ENCODE measurements at places on chromosomes 7 and 10. TPM values are rescaled to one million over a fixed set of nuclear protein-coding genes. Genes with fewer than 3 reads are reported as not detected.
A peak's percentile ranks its signal among the peaks of the same experiment; 100 is the strongest.

Gene SEMA3A
- 0.32 TPM for total RNA-seq

Gene KLF14
- 0.09 TPM for total RNA-seq

DNA sequence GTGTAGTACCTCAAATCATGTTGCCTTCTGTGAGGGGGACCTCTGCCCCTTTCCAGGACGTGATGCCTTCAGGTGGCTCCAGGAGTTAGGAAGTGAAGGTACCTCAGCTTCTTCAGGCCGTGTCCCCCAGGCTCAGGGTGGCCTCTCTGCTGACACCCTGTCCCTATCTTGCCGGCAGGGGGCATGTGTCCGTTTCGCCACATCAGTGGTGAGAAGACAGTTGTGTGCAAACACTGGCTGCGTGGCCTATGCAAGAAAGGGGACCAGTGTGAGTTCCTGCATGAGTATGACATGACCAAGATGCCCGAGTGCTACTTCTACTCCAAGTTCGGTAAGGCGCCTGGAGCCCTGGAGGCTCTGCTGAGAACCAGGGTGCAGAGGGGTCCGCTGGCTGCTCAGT lies 9.2 kb downstream of the CPSF4 start:
- DNase-seq, result no peak
- H3K4me1 ChIP-seq, result no peaks in the 10 kb centered on the region
- H3K27ac ChIP-seq, result no peak overlapping the region
- no peak overlapping the region for H3K4me3 ChIP-seq
- H3K36me3 ChIP-seq, result peaks cover 35% of the 10 kb centered on the region
- no peaks in the 10 kb centered on the region for H3K27me3 ChIP-seq

DNA sequence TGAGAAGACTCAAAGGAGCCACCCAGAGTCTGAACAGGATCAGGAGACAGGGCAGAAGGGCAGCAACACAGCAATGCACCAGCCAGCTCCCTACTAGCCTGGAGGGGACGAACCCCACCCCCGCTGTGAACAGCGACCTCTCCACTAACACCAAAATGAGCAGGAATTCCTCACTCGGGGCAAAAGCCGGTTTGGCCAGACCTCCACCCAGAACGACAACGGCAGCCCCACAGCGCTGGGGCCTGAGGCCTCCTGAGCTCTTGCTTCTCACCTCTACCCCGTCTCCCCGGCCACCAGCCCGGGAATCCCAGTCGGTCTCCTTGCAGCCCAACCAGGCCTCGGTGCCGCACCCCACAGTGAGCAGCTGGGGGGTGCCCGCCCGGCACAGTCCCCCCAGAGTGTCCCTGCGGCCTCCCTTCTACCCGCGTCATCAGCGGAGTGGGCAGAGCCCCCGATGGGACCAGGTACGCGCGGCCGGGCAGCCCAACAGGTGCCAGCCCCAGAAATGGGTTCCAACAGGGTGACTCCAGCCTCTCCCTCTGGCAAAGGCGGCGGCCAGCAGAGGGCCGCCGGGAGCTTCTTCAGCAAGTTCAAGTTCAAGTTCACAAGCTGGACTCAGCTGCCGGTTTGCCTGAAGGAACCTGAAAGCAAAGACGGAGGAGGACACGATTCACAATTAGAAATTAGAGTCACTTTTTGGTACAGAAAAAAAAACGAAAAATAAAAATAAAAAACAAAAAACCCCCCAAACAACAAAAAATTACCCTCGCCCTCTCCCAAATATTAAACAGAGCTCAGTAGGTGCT lies 129.0 kb downstream of the MARCHF5 start:
- DNase-seq, result peak; percentile 42
- H3K27ac ChIP-seq, result no peak overlapping the region
- no peaks in the 10 kb centered on the region for H3K36me3 ChIP-seq
- H3K4me1 ChIP-seq, result no peaks in the 10 kb centered on the region

DNA sequence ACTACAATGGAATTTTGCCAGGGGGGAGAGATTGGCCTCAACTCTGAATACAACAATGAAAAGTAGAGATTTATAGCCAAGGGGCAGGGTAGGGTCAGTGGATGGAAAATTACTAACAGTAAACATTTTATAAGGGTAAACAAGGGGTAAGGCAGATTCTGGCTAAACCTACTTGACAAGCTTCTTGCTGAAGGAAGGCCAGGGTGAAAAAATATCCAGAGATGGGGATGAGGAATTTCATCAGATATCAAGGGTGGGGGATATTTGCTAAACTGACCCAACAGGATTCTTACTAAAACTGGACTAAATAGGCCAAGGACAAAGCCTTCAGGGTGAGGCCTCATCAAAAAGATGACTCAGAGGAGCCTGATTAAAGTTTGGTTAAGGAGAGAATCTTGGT lies 156.3 kb downstream of the RTKN2 start:
- H3K4me1 ChIP-seq, result peaks cover 6% of the 10 kb centered on the region
- no peaks in the 10 kb centered on the region for H3K27me3 ChIP-seq
- H3K36me3 ChIP-seq, result no peaks in the 10 kb centered on the region
- DNase-seq, result no peak
- H3K27ac ChIP-seq, result no peak overlapping the region
- H3K4me3 ChIP-seq, result no peak overlapping the region

Gene OR2A42
- not detected for total RNA-seq

Gene KIAA1549
- total RNA-seq, result 2.0 TPM

- H3K4me1 ChIP-seq, result no peaks in the 10 kb centered on the region
- H3K4me3 ChIP-seq, result no peak overlapping the region
- DNase-seq, result no peak
- H3K36me3 ChIP-seq, result peaks cover 7% of the 10 kb centered on the region
Measured at GRCh38 chr7:139772873-139773272, 4.9 kb downstream of the HIPK2 start.

Gene SPDYE9
- not detected for total RNA-seq

GRCh38 chr10:8487346-8487745 lies 432.9 kb downstream of the GATA3 start:
- H3K27me3 ChIP-seq, result no peaks in the 10 kb centered on the region
- no peak overlapping the region for H3K4me3 ChIP-seq
- no peaks in the 10 kb centered on the region for H3K4me1 ChIP-seq
- H3K27ac ChIP-seq, result no peak overlapping the region
- DNase-seq, result no peak

DNA sequence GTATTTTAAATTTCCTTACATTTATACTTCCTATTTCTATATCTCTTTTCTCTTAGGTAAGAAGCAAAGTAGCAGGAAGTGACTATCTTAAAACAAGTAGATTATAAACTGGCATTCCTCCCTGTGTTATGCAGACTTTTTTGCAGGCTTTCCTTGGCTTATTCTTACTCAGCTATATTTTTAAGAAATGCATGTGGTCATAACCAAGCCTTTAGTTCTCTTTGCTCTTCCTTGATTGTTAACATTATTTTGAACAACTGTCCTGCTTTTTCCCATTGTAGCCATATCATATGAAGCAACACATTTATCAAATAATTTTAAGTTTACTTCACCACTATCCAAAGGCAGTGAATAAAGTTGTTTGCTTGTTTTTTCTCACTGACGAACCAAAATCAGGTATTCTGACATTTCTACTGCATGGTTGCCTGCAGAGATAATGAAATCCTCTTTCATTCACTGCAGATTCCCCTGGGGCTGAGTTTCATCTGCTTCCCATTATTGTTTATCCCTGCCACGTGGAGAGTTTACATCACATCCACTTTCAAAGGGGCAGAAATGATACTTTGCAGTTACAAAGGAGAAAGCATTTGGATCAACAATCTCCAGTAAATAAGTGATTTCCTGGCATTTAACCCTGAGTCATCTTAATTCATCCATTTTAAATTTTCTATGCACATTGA lies 389.9 kb upstream of the SEMA3C start:
- DNase-seq, result no peak
- no peaks in the 10 kb centered on the region for H3K36me3 ChIP-seq
- H3K27ac ChIP-seq, result no peak overlapping the region
- no peak overlapping the region for H3K4me3 ChIP-seq
- no peaks in the 10 kb centered on the region for H3K27me3 ChIP-seq

DNA sequence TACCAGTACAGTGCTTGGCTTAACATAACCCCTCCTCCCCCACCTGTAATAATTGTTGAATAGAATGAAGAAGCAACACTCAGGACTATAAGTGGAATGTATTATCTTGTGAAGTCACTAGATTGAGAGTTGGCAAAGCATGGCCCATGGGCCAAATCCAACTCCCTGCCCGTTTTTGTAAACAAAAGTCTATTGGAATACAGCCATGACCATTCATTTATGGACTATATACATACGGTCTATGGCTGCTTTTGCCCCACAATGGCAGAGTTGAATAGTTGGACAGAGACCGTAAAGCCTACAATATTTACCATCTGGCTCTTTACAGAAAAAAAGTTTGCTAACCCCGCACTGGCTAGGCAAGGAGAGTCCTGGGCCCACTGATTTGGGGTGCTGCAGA lies 48.1 kb upstream of the CYCS start:
- H3K27ac ChIP-seq, result no peak overlapping the region
- DNase-seq, result no peak
- H3K27me3 ChIP-seq, result no peaks in the 10 kb centered on the region
- H3K4me1 ChIP-seq, result no peaks in the 10 kb centered on the region
- H3K4me3 ChIP-seq, result no peak overlapping the region

DNA sequence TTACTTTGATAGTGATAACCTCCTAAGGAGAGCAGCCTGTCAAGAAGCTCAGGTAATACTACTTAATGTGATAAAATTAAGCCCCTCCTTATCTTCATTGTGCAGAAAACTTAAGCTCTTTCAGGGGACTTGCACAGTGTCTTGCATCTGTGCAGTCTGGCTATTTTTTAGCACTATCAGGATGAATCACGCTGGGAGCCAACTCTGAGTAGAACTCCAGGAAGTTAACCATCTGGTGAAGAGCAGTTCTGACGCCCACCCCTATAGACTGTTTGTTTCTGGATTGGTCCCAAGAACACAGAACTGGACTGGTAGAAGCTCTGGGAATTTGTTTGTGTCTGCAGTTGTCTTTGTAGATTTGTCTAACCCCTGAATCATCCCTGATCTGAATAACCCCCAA lies 41.9 kb downstream of the AGK start:
- DNase-seq, result no peak
- peaks cover 4% of the 10 kb centered on the region for H3K4me1 ChIP-seq
- no peaks in the 10 kb centered on the region for H3K27me3 ChIP-seq
- peaks cover 46% of the 10 kb centered on the region for H3K36me3 ChIP-seq
- H3K4me3 ChIP-seq, result no peak overlapping the region

Gene SLC35G1
- total RNA-seq, result 2.0 TPM

Gene GBX1
- 0.52 TPM for total RNA-seq

Gene CCDC146
- 13.3 TPM for total RNA-seq

DNA sequence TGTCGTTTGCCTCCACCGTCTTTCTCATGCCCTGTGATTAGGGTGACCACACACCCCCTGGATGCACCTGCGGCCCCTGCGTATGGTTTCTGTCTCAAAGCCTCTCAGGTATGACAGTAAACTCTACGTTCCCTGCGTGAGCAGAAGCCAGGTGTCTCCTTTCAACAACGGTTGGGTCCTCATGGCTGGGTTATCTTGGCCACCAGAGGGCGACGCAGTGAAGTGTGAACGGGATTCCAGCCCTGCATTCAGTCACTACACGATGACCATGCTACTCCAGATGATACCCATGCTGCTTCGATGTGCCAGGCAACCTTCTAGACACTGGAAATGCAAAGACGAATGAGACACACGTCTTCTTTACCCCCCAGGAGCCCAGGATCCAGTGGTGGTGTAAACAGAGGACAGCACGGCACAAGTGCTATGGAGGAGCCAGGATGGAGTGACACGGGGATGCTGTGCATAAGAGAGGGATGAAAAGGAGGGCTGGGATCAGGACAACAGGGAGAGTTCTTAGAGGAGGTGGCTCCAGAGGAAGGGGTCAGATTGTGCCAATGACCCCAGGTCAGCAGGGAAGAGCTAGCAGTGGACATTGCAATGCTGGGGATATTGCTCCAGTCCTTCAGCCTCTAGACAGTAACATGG lies 228.1 kb upstream of the PFKP start:
- no peaks in the 10 kb centered on the region for H3K36me3 ChIP-seq
- peaks cover 20% of the 10 kb centered on the region for H3K27me3 ChIP-seq
- H3K27ac ChIP-seq, result no peak overlapping the region
- DNase-seq, result no peak

All from heart left ventricle (tissue), 16 donors.